Spleen (tissue), 13 donors: ENCODE measurements at places on chromosomes 7 and 10. TPM values are rescaled to one million over a fixed set of nuclear protein-coding genes. Genes with fewer than 3 reads are reported as not detected.

Gene CRYGN
- total RNA-seq = not detected

Gene LRMDA
- total RNA-seq = 46.6 TPM

Gene IMPDH1
- total RNA-seq = 80.0 TPM

Gene AKR1E2
- total RNA-seq = 8.1 TPM

Gene RBM17
- 140 TPM for total RNA-seq

GRCh38 chr10:14156104-14156503 lies 174.6 kb downstream of the FRMD4A start:
- H3K27ac ChIP-seq = no peak overlapping the region
- no peak overlapping the region for H3K4me3 ChIP-seq
- H3K36me3 ChIP-seq = no peaks in the 10 kb centered on the region
- H3K4me1 ChIP-seq = no peaks in the 10 kb centered on the region
- DNase-seq = no peak

DNA sequence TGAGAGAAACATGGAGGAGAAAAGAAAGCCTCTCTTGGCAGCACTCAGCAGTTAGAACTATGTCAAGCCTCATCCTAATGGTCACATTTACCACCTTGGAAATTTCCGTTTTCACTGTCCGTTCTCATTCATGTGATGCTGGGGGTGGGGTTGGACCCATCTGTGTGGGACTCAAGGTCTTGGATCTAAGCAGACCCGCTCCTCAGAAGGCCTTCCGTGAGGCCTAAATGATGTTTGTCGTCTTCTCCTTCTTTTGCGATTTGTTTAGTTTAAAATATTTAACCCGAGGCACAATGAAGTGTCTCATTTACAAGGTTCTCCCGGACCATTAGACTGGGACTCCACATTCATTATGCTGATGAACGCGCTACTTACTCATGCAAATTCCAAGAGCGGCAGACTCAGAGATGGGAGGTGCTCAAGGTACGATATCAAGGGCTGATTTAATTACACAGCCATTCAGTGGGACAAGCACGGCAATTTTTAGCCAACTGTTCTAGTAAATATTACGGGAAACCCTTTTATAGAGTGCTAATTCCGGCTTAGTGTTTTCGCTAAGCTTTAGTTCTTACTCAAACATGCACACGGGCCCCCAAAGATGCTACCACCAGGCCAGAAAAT lies 109.1 kb upstream of the EFCAB10 start:
- H3K36me3 ChIP-seq = no peaks in the 10 kb centered on the region
- peak overlapping the region; percentile 72 for H3K27ac ChIP-seq
- no peak for DNase-seq
- H3K27me3 ChIP-seq = no peaks in the 10 kb centered on the region
- H3K4me3 ChIP-seq = no peak overlapping the region
- H3K4me1 ChIP-seq = peaks cover 36% of the 10 kb centered on the region

DNA sequence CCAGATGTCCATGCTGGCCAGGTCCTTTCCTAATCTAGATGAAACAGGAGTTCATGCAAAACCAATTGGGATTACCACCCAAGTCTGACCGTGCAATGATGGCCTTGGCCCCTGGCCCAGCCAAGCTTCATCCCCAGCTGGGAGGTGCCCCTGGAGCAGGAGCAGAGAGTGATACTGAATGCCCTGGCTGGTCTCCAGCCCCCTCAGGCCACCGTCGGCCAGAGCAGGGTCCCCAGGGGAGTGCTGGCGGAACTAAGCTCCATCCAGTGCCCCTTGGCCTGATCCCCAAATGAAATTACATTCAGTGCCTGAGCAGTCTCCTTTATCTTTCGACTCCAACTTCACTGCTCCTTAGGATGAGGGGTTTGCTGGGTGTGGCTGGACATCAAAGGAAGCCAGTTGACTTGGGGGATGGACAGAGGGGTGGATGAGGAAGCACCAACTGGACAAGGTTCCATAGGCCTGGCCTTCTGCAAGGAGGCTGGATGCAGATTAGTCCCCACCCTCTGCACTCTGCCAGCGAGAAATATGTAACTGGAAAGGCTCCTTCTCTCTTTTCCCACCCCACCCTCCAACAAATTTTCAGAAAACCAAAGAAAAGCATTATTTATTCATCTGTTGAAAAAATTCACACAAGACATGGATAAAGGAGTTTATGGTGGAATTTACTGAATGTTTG lies 275.5 kb downstream of the PLXNA4 start:
- peaks cover 6% of the 10 kb centered on the region for H3K4me1 ChIP-seq
- no peaks in the 10 kb centered on the region for H3K27me3 ChIP-seq
- no peak for DNase-seq
- no peaks in the 10 kb centered on the region for H3K36me3 ChIP-seq
- H3K4me3 ChIP-seq = no peak overlapping the region
- no peak overlapping the region for H3K27ac ChIP-seq

GRCh38 chr7:142785841-142786250 lies 15.1 kb downstream of the PRSS2 start:
- no peaks in the 10 kb centered on the region for H3K4me1 ChIP-seq
- peak overlapping the region; percentile 72 for H3K27ac ChIP-seq
- H3K4me3 ChIP-seq = no peak overlapping the region
- peaks cover 10% of the 10 kb centered on the region for H3K27me3 ChIP-seq
- H3K36me3 ChIP-seq = no peaks in the 10 kb centered on the region

DNA sequence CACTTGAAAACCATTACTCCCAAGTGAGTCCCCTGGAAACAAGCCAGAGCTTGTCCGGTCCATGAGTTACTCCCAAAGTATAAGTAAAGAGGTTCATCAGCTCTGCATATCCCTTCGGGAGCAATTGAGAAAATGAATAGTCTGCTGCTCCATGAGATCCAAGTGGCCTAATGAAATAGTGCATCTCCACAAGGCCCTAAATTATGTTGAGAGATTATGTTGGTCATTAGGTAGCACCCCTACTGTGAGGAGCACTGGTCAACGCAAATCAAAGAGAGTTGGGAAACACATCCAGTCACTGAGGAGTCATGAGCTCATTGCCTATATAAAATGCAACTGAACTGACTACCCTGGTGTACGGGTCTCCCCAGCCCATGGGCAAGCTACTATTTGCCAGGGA lies 205.5 kb upstream of the AOAH start:
- no peak overlapping the region for H3K4me3 ChIP-seq
- H3K27ac ChIP-seq = no peak overlapping the region
- no peaks in the 10 kb centered on the region for H3K27me3 ChIP-seq
- no peaks in the 10 kb centered on the region for H3K4me1 ChIP-seq
- no peaks in the 10 kb centered on the region for H3K36me3 ChIP-seq
- no peak for DNase-seq
